NCI-H510A (cell line): ENCODE measurements at places on chromosomes 11 and 22.

DNA sequence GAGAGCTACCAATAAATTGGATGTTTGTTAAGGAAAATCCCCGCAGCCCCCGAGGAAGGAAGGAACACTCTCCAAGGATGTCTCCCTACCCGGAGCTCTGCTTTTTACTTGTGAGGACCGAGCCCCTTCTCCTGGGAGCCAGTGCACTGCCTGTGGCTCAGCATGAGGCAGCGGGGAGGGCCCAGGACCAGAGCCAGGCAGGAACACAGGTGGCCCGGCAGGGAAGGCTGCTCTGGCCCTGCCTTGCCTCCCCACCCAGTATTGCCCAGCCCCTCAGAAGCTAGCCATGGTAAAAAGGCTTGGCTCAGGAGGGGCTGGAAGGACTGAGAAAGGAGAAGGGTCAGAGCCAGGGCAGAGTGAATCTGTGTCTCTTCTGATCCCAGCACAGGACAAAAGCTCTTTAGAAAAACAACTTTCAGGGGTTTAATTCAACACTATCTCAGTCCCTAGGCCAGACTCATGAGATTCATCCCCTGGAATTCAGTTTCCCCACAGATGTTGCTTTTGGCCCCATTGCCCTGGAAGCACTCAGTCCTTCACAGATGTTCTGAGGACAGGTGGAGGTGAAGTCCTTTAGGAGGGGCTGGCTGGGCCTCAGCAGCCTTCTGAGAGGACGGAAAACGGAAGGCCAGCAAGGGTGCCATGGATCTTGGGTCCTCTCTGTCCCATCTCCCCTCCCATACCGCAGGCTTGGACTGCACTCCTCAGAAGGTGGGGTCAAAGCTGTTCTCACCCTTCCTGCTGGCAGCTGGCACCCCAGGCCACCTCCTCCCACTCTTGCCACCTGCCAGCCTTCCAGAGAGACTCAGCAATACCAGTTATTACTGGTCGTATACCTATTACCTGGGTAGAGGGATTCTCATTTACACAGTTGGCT, 318.9 kb downstream of the NTM start:
- DNase-seq = no peak

DNA sequence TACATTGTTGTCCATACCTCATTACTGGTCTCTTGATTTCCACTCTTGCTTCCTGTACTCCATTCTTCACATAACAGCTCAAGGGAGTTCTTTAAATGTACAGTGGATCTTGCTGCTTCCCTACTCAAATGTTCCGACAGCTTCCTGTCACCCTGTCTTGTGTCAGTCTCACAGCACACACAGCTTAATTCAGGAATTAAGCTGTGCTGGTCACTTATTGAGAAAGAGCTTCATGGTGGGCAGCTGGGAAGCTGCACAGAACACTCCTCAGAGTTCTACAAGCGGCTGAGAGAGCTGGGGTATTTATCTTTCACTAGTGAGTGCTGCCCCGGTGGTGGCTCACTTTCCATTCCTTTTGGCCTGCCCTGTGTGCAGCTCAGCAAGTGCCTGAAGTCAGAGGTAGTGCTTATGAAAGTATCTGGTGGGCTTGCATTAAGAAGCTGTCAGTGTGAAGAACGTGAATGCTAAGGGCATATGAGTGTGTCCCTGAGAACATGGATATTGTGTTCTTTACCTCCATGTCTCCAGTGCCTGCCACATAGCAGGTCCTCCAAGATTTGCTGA, 48.7 kb downstream of the KCNQ1OT1 start:
- no peak for DNase-seq

DNA sequence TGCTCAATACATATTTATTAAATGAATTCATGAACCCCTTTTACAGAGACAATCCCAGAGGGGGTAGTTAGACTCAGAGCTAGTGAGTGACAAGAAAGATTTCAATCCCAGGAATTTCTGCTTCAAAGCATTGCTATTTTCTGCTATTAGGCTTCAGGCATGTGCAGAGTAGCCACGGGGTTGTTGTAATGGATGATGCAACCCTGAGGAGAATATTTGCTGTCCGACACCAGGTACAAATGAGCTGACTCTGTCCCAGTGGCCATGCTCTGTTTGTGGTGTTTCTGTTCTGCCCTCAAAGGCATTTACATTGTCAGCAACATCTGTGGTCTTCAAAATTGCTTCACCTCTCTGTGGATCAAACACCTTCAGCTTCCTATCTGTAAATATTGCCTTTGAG, 102.6 kb downstream of the CSNK2A3 start:
- DNase-seq = no peak

GRCh38 chr22:39174498-39175352, 22.2 kb upstream of the CBX7 start:
- DNase-seq = no peak

GRCh38 chr11:65776710-65777141, 4.0 kb downstream of the AP5B1 start:
- DNase-seq = no peak

DNA sequence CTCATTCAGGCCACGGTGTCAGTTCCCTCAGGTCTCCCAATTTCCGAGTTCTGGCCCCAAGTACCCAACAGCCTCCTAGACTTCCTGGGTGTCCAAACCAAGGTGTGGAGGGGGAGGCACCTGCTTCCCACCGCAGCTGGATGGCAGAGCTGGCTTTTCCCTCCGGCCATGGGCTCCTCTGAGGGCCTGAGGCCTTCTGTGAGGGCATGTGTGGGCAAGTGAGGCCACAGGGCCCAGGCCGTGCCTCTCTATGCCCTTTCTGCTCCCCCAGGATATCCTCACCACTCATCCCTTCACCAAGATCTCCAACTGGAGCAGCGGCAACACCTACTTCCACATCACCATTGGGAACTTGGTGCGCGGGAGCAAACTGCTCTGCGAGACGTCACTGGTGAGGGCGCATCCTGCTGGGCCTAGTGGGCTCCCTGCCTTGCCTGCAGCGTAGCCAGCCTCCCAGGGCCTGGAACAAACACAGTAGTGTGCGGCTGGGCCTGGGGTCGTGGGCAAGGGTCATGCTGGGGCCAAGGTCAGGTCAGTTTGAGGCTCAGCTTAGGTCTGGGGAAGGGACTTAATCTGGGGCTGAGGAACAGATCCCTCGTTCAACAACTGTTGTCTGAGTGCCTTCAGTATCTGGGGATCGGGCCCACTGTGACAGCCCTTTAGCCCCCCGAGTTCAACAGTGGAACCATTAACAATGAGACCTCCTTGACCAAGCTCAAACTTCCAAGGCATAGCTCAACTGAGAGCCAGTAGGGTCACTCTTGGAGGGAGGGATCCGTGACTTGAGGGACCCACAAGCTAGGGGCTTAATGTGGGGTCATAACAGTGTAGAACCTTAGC, 85.8 kb downstream of the MYO7A start:
- DNase-seq = no peak

GRCh38 chr11:11498195-11498594, 123.6 kb downstream of the GALNT18 start:
- DNase-seq = no peak

DNA sequence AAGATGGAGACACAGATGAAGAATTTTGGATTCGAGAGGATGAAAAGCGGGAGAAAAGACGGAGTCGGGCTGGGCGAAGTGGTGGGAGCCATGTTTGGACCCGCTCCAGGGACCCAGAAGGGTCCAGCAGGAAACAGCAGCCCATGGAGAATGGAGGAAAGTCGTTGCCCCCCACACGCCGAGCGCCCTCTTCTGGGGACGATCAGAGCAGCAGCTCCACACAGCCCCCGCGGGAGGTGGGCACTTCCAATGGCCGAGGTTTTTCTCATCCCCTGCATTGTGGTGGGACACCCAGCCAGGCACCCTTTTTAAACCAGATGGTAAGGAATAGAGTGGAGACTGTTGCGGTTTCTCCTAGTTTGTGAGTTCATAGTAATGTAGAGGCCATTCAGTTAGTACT, 22.8 kb upstream of the SLC25A18 start:
- no peak for DNase-seq

DNA sequence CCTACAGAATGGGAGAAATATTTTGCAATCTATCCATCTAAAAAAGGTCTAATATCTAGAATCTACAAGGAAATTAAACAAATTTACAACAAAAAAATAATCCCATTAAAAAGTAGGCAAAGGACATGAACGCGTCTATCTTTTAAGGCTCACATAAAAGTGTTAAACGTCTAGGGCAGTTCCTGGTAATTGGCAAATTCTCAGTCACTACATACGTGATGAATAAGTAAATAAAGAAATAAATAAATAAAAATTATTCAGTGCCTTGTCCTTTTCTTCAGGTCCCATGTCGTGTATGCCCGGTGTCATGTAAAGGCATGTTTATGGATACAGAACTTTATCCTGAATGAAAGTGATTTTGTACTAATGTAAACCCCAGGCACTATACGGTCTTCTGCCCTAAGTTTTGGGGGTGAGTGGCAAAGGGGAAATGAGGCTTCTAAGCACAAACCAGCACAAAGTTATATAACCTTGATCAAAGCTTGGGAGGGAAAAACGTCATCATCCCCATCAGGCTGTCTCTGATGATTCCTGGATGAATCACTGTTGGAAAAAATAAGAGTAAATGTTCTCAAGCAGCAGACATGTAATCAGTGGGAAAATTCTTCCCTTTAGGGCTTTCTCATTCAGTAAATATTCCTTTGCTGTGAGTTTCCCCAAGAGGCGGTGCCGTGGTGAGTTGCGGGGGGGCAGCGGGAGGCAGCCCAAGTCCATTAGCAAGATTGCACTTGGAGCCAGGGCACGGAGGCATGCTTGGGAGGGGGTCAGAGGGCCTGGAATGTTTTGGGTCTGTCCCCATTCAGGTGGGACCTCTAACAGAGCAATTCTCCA, 30.4 kb upstream of the MICAL2 start:
- no peak for DNase-seq

- DNase-seq = no peak
These were observed 59.4 kb downstream of the KCNA4 start for GRCh38 chr11:29957431-29957830.

- no peak for DNase-seq
These were observed 373.2 kb downstream of the DDX10 start for GRCh38 chr11:109037856-109038780.

- DNase-seq = no peak
These were observed at the start of gene PLCB3 for GRCh38 chr11:64251016-64251752. Gene PLCB3, plus strand, starts transcription at chr11:64251530. Its CDS starts 120 bp downstream, at chr11:64251650.

DNA sequence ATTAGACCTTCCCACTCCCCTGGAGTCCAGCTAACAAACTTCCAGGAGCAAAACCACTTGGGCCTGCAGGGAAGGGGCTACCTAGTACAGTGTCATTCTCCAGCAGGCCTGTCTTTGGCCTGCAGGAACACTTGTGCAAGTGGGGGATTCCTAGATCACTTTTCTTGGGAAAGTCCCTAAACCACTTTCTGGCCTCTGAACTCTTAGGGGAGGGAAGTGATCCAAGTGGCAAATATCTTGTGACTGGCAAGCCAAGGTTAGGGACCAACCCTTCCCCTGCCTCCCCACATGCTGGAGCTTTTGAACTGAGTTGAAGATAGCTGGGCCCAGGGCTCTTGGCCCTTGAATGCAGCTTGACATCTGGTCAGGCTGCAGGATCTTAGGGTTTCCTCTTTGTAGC, 17.2 kb downstream of the PPFIBP2 start:
- no peak for DNase-seq

- DNase-seq = no peak
These were observed 6.2 kb downstream of the LARGE2 start for GRCh38 chr11:45928535-45929215.

GRCh38 chr11:8043756-8044155, 37.3 kb upstream of the TUB start:
- DNase-seq = no peak

DNA sequence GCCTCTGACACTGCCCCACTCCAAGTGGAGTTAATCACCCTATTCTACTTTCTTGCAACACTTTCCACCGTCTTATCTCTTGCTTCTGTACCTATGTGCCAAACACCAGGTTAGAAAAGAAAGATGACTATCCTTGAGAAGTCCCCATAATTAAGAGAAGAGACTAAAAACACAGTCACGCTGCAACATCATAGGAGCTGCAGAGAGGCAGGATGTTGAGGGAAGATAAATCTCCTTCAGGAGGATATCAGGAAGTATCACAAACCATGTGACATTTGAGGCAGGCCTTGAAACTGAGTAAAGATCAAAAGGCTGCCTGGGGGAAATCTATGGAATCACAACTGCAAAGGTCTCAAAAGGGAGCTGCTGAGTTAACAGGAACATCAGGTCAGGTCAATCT, 24.8 kb downstream of the GAB2 start:
- DNase-seq = no peak

DNA sequence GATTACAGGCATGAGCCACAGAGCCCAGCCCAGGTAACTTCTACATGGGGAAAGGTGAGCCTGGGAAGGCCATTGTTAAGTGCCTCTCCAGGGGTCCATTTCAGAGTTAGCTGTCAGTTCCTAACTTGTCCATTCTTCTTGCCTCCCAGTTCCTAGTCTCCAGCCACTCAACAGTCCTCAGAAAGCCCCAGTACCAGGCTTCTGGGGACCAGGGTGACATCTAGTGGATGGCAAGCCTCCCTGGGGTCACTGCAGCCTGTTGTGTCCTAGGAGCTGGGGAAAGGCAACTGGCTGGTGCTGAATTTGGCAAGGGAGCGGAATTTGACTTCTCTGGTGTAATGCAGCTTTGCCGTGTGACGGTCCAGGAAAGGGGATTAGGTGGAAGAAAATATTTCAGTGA, 2.1 kb downstream of the LGALS12 start:
- DNase-seq = no peak

GRCh38 chr11:107243929-107244328, 213.7 kb downstream of the CWF19L2 start:
- no peak for DNase-seq

DNA sequence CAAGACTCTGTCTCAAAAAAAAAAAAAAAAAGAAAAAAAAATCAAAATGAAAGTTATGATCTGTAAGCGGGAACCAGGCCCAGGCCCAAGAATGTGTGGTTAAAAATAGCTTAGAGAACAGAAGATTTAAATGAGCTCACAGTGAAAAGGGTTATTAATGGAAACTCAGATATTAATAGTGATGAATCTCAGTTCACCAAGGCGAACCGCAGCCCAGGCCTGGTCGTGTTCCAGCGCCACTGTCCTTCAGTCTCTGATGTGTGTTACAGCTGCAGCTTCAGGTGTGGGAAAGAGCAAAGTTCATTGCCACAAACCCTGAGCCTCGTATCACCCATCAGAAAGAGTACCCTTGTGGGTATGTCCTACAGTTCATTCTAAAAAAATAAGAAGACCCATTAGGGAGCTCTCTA, 107.1 kb downstream of the GAB2 start:
- no peak for DNase-seq

DNA sequence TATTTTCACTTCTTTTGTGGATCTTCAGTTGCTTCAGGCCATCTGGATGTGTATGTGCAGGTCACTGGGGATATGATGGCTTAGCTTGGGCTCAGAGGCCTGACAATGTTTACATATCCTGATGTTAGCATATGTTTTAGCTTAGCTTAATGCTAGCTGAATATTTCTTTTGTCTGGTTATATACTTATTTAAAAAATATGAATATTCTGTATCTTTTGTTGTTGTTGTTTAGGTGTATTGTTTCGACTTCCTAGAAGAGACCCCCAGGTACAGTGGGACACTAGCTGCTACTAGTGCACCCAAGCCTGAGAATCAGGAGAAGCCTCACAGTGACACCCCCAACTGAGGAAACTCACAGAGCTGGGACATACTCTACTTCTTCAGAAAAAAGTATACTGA, at the start of gene KDM4E:
KDM4E (plus strand) TSS at position 301 of the 400 bp plus-strand sequence. CDS start 300 bp downstream, outside the sequence.
- DNase-seq = no peak

GRCh38 chr11:22478169-22478568, 140.0 kb downstream of the SLC17A6 start:
- no peak for DNase-seq

GRCh38 chr22:36136988-36137387, 23.6 kb downstream of the APOL3 start:
- DNase-seq = no peak

- DNase-seq = no peak
These were observed 185.0 kb downstream of the NELL1 start for GRCh38 chr11:20854215-20854955.
